Thyroid gland (tissue), 4 donors: ENCODE measurements at places on chromosomes 7 and 10. TPM values are rescaled to one million over a fixed set of nuclear protein-coding genes. Genes with fewer than 3 reads are reported as not detected.

The TAS2R41 gene
- not detected for total RNA-seq

The TUBB8 gene
- 0.40 TPM for total RNA-seq

The BTBD16 gene
- not detected for total RNA-seq

DNA sequence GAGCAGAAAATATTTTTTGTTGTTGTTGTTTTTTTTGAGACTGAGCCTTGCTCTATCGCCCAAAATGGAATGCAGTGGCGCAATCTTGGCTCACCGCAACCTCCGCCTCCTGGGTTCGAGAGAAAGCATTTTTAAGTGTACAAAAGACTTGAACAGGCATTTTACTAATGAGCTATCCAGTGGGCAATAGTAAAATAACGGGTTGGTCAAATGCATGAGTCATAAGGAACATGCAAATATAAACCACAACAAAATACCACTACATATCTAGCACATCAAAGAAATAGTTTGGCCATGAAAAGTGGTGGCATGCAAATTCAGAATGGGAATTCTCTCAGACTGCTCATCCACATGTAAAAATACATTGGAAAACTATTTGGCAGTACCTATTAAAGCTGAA is 71.7 kb upstream of the TMEM106B start:
- H3K36me3 ChIP-seq, result no peaks in the 10 kb centered on the region
- H3K27me3 ChIP-seq, result no peaks in the 10 kb centered on the region
